RWPE1 (cell line): ENCODE measurements at places on chromosomes 11 and 22.
A peak's percentile ranks its signal among the peaks of the same experiment; 100 is the strongest.

DNA sequence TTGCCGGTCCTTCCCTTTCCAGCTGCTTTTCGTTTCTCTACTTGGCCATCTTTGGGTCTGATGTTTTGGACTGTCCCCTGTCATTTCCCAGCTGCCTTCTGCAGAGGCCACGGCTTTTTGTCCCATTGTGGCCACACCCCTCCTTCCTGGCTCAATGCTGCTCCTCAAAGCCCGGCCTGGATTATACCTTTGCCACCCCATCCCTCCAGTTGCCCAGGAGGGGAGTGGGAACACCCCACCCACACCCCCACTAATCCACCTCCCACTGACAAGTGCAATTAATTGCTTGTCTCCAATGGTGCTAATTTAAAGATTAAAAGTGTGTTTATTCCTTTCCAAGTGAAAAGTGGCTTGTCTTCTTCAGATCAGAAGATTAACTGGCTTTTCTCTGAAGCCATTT is 34.2 kb upstream of the CSNK2A3 start:
- DNase-seq = no peak

DNA sequence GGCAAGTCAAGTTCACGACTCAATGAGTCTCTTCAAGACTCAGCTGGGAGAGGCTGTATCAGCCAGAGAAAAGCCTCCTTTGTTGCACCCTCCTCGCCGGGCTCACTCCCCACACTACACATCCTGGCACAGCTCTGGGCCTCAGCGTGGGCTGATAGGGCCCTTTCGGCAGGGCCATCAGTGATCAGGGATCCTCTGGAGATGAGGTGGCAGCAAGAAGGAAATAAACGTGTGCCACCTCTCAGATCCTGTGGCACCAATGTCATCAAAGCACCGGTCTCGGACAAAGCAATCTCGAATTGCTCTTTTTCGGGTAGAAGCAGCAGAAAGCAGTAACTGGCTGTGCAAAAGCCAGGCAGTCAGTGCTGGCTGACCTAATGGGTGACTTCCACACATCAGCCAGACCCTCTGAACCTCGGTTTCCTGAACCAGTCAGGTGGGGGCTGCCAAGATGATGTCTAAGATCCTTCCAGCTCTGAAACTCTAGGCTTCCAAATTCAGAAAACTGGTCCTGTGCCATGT is 2.1 kb downstream of the EHD1 start:
- no peak for DNase-seq

- peak; percentile 72 for DNase-seq
Observed at GRCh38 chr11:13462311-13462900, 616 bp downstream of the BTBD10 start.

GRCh38 chr11:45906096-45906682 is 882 bp downstream of the FREY1 start:
- DNase-seq = no peak

DNA sequence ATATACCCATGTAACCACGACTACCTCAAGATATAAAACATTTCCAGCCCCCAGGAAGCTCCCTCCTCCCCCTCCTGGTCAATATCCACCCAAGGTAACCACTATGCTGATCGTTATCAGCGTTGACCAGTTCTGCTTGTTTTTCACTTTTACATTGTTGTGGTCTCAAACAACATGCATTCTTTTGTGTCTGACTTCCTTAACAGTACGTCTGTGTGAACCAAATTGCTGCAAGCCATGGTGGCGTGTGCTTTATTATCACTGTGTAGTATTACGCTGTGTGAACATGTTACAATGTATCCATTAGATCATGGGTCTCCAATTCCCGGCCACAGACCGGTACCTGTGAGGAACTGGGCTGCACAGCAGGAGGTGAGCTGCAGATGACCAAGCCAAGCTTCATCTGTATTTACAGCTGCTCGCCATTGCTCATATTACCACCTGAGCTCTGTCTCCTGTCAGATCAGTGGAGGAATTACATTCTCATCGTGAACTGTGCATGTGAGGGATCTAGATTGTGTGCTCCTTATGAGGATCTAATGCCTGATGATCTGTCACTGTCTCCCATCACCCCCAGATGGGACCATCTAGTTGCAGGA is 15.5 kb upstream of the GRK3 start:
- DNase-seq = no peak

GRCh38 chr11:20102397-20102796 is 57.9 kb downstream of the DBX1 start:
- DNase-seq = no peak

GRCh38 chr11:128318856-128319474 is 268.4 kb downstream of the ETS1 start:
- no peak for DNase-seq

- DNase-seq = peak; percentile 15
Observed at GRCh38 chr11:85815186-85815931, 4.4 kb upstream of the SYTL2 start.

DNA sequence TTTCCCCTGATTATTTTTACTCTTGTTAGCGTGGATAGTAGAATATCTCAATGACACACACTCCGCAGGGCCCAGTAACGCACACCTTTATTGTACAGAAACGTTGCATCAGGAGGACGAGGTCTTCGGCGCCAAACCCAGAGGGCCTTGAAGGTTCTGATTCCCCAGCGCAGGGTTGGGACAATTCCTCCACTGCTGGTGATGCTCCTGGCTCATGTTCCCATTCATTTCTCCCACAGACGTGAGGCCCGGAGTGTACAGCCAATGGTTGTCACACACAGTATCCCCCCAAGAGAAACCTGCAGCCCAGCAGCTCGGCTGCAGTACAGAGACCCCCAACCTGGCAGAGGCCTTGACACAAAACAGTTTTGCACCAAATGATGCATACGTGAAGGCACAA is 6.1 kb upstream of the ANO1 start:
- DNase-seq = no peak

GRCh38 chr11:119800619-119801018 is 71.6 kb upstream of the NECTIN1 start:
- DNase-seq = no peak

DNA sequence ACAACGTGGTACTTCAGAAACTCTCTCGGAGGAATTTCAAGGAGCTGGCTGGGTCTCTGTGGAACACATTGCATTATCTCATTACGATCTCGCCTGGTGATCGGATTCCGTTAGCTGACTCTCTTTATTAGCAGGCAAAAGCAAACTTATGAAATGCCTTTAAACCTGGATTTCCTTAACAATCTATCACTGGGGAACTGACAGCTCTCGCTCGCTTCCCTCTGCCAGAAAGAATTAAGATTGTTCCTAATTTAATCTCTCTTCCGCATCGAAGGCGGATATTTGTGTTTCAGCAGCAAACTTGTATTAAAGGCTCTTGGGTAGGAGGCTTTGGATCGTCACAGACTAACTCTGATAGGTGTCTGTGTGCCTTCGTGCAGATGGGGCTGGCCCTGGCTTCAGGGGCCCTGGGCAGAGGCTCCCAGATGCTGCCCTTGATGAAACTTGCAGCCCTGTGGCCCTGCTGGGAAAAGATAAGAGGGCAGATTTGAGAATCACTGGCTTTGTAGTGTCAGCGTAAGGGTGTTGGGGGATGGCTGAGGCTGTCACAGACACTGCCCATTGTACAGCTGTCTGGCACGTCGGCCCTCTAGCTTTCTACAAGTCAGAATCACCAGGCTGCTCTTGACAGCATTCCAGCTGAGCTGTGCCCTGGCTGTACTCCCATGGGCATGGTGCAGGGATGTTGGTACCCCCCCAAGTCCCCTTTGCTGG is 162.2 kb upstream of the NECTIN1 start:
- no peak for DNase-seq

DNA sequence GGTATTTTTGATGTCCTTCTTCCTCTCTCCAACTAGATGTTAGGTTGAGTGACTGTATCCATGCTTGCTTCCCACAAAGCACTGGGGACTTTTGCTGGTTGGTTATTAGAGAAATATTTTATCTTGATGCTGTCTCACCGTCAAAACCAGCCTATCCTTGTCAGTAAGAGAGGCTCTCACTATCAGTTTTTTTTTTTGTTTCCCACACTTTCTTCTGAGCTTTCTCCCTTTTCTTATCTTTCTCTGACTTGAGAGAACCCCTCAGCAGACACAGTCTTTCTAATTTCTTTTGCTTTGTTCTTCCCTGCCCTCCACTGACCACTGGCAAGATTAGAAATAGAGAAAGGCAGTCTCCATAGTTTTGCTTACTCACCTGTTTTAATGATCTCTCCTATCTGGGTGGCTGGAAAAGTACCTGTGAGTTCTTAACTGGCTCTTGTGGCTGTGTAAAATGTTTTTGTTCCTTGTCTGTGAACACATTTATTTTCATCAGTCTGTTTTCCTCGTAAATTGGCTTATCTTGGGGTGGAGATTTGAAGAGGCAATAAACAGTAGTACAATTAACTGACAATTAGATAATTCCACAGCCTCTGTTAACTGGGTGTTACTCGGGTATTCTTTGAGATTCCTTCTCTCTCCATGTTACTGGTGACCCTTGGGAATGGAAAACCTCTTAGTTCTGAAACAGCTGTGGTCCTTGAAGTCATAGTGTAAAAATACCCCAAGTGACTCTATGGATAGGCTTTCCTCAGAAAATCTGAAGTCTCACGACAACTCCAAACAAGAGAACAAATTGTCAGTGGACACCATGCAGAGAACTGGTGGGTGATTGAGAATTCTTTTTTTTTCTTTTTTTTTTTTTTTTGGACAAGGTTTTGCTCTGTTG is at the start of gene NXPE1:
TSS of gene NXPE1 (minus strand) at position 457 of the 886 bp plus-strand sequence. CDS start 8,680 bp downstream, outside the sequence.
- no peak for DNase-seq

- no peak for DNase-seq
Observed at GRCh38 chr11:60866911-60867870, at the start of gene ZP1. Gene ZP1 (plus strand): TSS chr11:60867542. CDS start chr11:60867562, 20 bp downstream.

DNA sequence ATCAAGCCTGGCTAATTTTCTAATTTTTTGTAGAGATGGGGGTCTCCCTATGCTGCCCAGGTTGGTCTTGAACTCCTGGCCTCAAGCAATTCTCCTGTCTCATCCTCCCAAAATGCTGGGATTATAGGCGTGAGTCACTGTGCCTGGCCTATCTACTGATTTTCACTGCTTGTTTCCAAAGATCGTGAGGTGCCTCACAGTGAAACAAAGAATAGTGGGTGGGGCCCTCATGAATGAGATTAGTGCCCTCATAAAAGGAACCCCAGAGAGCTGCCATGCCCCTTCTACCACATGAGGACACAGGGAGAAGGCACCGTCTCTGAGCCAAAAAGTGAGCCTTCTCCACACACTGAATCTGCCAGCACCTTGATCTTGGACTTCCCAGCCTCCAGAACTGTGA is 23.5 kb downstream of the TMEM184B start:
- no peak for DNase-seq

GRCh38 chr11:19816040-19816439 is 103.4 kb downstream of the NAV2 start:
- DNase-seq = no peak

- DNase-seq = no peak
Observed at GRCh38 chr22:22704156-22704946, 59.9 kb downstream of the GGTLC2 start.

DNA sequence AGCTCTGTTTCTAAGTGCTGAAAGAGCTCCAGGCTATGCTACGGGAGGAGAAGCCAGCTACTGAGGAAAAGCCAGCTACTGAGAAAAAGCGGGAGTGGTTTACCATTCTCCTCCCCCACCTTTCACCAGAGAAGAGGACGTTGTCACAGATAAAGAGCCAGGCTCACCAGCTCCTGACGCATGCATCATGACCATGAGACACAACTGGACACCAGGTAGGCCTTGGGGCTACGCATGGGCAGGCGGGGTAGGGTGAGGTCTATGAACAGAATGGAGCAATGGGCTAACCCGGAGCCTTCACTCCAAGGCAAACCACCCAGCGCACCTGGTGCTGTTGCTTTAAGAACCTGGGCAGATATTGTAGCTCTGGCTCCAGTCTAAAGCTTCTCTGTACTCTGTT is 1.1 kb downstream of the IL18BP start:
- DNase-seq = no peak

- no peak for DNase-seq
Observed at GRCh38 chr11:13358596-13359270, 81.1 kb downstream of the BMAL1 start.

GRCh38 chr11:14218728-14219127 is 140.3 kb downstream of the RRAS2 start:
- no peak for DNase-seq

DNA sequence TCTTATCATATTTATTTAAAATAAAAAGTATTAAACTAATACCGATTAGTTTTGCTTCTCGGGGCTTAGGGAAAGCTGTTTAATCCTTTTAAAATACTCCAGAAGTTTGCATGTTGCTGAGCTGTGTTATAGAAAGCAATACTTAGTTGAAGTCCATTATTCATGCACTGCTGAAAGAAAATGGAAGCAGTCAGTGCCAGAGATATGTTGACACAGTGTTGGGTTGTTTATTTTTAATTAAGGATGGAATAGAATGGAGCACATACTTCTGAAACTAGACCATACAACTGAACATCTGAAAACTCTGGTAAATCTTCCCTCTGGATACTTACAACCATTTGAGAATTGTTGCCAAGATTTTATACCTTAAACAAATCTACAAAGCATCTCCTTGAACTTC is 282.7 kb upstream of the CCDC179 start:
- no peak for DNase-seq

DNA sequence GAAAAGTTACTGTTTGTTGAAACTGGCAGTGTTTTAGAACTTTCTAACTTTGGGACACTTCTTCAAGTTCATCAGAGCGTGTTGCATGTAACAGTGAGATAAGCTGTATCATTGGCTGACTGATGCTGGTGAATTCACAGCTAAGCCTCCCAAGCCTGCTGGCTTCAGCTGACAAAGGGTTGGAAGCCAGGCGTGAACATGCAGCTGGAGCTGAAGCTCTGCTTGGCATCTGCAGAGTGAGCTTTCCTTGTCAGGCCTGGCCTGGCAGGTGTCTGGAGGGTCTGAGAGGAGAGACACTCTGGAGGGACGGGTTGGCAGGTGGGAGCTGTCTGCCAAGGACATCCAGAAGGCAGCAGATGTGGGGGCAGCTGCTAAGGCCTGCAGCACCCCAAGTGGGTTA is 1.5 kb downstream of the AMPD3 start:
- no peak for DNase-seq

DNA sequence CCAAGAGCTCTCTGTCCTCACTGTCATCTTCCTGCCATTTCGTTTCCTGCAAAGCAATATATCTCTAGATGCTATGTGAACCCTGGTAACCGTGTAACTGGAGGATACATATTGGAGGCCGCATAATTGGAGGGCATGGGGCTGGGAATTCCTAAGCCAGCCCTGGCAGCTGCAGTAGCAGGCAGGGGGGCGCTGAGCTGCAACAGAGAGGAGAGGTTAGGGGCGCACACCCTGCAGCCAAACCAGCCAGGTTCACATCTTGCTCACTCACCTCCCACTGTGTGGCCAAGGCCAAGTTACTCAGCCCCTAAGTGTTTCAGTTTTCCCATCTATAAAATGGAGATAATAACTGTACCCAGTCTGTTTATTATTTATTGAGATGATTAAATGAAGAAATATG is 39.9 kb upstream of the ZBTB16 start:
- no peak for DNase-seq

DNA sequence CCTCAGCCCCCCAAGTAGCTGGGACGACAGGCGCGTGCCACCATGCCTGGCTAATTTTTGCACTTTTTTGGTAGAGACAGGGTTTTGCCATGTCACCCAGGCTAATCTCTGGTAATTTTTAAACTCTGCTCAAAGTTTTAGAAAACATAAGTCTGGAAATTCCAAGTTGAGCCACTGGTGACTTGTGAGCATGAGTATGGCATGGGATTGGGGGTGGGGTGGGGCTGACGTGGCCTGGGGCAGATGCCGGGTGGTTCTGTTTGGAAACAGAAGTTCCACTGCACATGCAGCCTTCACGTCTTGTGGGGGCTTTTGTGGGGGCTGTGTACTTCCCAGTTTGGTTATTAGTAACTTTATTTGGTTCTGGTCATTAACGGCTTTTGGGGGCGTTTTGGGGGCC is 67.3 kb downstream of the PTPRJ start:
- DNase-seq = no peak
